ENCODE measurements at places on chromosomes 13 and 19. TPM values are rescaled to one million over a fixed set of nuclear protein-coding genes. Genes with fewer than 3 reads are reported as not detected.

- DNase-seq = no peak
Measured at GRCh38 chr19:2043251-2043641, 7.8 kb downstream of the MKNK2 start.

Gene VSTM2B
- not detected for total RNA-seq

Gene YIPF2
- total RNA-seq = 98.3 TPM

DNA sequence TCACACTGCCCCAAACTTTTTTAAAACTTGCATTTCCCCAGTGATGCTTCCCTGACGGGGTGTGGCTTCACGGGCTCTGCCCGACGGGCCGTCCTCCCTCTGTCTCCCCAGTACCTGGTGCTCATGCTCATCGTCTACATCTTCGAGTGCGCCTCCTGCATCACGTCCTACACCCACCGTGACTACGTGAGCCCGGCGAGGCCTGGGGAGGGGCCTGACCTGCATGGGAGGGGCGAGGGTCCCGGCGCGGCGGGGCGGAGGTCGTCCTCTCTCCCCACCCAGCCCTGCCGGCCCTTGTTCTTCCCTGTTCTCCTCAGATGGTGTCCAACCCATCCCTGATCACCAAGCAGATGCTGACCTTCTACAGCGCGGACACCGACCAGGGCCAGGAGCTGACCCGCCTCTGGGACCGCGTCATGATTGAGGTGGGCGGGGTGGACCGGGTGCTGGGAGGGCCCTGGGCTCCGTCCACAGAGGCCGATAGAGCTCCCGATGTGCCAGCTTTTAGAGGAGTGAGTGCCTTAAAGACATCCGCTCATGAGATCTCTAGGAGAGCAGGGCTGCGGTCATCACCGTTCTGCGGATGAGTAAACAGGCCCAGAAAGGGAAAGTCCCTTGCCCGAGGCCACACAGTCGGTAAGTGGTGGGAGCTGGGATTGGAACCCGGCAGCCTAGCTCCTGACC lies 6.9 kb downstream of the UPK1A start:
- DNase-seq = no peak

- peak; percentile 33 for DNase-seq
Measured at GRCh38 chr13:29679396-29680053, 84.0 kb upstream of the SLC7A1 start.

Gene PRSS57
- 0.07 TPM for total RNA-seq

- no peak for DNase-seq
Measured at GRCh38 chr19:46449228-46449627, 20.5 kb upstream of the PNMA8C start.

GRCh38 chr13:26326562-26326961 lies 72.6 kb downstream of the CDK8 start:
- DNase-seq = no peak

DNA sequence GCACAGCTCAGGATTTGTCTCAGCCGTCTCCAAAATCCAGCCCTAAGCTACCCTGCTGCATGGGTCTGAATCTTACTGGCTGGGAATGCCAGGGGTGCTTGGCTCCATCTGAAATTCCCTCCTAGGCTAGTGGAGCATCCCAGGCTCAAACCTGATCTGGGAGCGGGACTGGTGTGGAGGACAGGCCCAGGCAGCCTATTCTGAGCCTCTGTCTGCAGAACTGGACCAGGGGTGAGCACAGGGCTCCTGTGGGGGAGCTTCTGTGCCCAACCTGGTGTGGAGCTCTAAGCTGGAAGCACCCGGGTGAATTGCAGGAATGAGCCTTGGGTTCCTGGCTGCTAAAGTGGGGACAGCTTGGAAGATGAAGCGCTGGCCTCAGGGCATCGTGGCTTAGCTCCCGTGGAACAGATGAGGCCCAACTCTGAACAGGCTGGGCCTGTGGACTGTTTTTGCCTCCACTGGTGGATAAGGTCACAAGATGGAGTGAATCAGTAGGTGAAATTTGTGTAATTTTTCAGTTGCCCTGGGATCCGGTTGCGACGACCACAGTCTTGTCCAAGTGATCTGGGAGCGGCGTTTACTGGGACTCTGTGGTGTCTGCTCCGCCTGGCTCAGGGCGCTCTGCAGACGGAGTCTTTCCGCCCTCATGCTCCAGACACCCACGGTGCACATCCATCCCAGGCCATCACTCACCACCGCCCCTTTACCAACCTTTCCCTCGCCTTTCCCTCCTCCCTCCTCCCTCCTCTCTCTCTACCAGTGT lies 79.5 kb downstream of the TEX29 start:
- DNase-seq = no peak

DNA sequence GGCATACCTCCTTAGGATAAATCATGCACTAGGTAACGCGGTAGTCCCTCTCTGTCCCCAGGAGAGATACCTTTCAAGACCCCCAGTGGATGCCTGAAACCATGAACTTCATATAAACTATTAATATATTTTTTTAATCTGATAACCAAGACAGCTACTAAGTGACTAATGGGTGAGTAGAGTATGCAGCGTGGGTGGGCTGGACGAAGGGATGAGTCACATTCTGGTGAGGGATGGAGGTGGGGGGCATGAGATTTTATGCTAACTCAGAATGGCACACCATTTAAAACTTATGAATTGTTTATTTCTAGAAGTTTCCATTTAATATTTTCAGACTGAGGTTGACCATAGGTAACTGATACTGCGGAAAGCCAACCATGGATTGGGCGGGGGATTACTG lies 46.2 kb downstream of the CDK8 start:
- no peak for DNase-seq

- no peak for DNase-seq
Measured at GRCh38 chr13:30978981-30979956, 46.8 kb downstream of the TEX26 start.

DNA sequence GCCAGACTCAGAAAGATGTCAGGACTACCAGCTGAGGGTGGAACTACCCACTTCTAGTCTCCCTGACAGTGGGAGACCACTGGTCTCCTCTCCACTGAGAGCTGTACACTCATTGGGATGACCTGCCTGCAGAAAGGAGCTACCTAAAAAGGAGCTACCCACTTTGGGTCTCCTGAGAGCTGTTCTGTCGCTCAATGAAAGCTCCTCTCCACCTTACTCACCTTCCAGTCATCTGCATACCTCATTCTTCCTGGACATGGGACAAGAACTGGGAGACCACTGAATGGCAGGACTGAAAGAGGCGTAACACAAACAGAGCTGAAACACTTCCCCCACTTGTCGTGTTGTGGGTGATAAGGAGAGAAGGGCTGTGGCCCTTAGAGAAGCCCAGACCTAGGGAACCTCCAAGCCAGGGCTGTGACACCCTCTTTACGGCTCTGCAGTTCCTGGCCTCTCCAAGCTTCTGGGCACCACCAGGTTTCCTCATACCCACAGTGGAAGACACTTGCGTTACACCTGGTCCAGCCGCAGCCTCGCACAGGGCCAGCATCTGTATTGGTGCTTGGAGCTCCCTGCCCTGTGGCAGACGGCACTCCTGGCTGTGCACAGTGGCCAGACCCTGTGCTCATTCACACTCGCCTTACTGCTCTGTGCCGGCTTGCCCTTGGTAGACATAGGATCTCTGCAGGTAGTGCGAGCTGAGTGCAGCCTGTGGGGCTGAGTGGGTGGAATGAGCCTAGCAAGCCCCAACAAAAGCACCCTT lies 54.9 kb upstream of the SLITRK6 start:
- no peak for DNase-seq

All from pulmonary artery endothelial cell (primary cell).